ENCODE measurements at places on chromosomes 12 and 14. TPM values are rescaled to one million over a fixed set of nuclear protein-coding genes. Genes with fewer than 3 reads are reported as not detected.

GRCh38 chr14:103223818-103224352, 100.6 kb downstream of the TNFAIP2 start:
- no peak for DNase-seq
- H3K4me3 ChIP-seq = no peak overlapping the region
- peaks cover 13% of the 10 kb centered on the region for H3K27me3 ChIP-seq
- H3K27ac ChIP-seq = no peak overlapping the region

GRCh38 chr14:73236157-73236556, 1.1 kb upstream of the PAPLN start:
- H3K4me3 ChIP-seq = no peak overlapping the region
- DNase-seq = no peak
- H3K27me3 ChIP-seq = peaks cover 7% of the 10 kb centered on the region
- H3K36me3 ChIP-seq = no peaks in the 10 kb centered on the region
- peaks cover 39% of the 10 kb centered on the region for H3K4me1 ChIP-seq

The B4GALNT1 gene
- 4.3 TPM for total RNA-seq

DNA sequence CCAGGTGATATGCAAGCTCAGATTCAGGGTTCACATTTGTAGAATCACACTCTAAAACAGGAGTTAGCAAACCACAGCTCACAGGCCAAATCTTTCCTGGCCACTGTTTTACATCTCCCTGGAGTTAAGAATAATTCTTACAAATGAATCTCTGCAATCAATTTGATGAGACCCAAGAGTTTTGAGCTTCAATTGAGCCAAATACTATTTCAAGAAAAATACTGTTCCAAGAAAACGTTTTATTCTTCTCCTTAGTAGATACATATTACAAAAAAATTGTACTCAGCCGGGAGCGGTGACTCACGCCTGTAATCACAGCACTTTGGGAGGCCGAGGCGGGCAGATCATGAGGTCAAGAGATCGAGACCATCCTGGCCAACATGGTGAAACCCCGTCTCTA, 2.5 kb downstream of the PTGDR start:
- H3K4me1 ChIP-seq = peaks cover 6% of the 10 kb centered on the region
- H3K27me3 ChIP-seq = peaks cover 26% of the 10 kb centered on the region
- DNase-seq = no peak
- no peak overlapping the region for H3K27ac ChIP-seq

DNA sequence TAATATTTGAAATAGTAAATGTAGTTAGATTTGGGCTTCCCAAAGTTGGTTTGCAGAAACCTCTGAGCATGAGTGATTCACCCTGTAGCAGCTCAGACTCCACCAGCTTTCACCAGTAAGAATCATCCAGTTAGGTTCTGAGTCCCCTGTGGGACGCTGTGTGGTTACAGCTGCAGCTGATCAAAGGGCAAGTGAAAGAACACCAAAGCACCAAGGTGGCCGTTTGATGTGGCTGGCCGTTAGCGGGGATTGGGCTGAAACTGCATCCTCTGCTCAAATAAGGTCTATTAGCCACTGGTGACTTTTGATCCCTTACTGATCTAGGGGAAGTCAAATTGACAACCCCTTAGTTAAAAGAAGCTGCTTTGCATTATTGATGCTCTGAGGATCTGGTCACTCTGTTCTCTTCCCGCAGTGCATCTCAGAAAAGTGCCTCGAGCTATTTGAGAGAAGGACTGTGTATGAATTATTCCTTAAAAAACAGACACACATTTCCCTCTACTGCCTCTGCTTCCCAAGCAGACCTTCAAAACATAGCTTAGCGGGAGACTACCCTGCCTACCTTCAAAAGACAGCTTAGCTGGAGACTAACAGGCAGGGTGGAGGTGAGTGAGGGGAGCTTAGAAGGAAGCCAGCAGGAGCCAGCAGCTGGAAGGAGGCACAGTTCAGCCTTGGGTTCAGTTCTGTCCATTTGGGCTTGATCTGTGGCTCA, 3.7 kb downstream of the ABHD12B start:
- H3K4me3 ChIP-seq = no peak overlapping the region
- H3K27ac ChIP-seq = no peak overlapping the region
- H3K36me3 ChIP-seq = no peaks in the 10 kb centered on the region
- no peak for DNase-seq
- peaks cover 4% of the 10 kb centered on the region for H3K27me3 ChIP-seq
- H3K4me1 ChIP-seq = no peaks in the 10 kb centered on the region

The KLRC4 gene
- total RNA-seq = not detected

The NOVA1 gene
- 3.5 TPM for total RNA-seq

- no peak overlapping the region for H3K4me3 ChIP-seq
Measured at GRCh38 chr12:54216797-54217661, 28.2 kb upstream of the SMUG1 start.

Data from adrenal gland (tissue), 19 donors.